Stimulated activated naive CD4-positive, alpha-beta T cell treated with Interleukin-2 at 50 U/mL for 16 hours (primary cell): ENCODE measurements at places on chromosomes 12 and 14.

DNA sequence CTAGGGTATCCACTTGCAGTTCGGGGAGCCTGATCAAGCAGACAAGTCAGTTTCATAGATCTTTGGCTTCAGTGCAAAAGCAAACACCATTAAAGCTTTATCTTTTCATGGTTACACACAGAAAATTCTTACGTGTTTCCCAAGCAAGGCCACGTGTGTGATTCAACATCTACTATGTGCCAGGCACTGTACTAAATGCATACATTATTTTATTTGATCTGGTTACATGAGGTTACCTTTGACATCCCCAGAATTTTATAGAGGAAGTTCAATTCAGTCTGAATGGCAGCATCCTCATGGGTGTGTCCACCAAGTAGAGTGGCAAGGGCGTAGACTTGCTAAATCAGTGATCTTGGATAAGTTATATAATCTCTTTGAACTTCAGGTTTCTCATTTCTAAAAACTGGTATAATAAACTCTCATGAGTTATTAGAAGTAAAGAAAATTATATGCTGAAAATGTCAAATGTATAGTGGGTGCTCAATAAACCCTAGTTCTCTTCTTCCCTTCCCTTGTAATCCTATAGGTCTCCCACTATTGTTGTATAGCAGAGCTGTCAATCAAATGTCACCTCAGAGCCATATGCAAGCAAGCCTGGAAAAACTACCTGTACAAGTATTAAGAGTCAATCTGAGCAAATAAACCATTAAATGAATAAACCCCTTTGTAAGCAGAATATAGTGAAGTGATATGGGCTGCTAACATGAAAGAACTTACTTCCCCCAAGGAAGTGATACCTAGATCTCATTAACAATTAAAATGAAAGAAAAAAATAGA lies 50.3 kb upstream of the TMX1 start:
- no peak for DNase-seq

DNA sequence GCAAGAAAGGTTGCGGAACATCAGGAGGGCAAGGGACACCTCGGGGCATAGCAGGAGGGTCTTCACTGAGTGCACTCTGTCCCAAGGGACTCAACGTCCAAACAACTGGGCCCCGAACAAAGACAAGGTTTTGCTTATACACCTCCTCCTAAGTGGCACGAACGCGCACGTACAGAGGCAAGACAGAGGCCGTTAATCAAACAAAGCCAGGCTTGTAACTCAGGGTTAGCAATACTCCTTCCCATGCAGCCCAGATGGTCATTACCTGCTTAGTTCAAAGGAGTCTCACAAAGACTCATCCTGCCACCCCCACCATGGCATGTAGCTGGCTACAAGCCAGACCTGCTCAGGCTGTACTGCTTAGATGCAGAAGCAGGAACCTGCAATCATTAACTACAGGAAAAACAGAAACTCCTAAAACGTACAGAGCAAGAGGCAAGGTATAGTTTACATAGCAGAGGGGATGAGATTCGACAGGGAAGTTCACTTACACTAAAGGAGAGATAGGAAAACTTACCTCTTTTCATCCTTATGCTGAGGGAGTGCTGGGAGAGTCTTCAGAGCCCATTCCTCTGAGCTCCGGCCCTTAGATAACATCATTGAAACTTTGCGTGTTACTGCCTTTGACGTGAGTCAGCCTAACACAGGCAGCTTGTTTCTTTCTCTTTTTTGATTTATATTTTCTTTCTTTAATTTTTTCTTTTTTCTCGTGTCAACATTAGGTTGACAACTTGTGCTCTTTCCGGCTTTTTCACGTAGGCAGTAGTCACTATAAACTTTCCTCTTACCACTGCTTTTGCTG lies 1319.1 kb downstream of the TMEM121 start:
- DNase-seq, result peak; percentile 7

DNA sequence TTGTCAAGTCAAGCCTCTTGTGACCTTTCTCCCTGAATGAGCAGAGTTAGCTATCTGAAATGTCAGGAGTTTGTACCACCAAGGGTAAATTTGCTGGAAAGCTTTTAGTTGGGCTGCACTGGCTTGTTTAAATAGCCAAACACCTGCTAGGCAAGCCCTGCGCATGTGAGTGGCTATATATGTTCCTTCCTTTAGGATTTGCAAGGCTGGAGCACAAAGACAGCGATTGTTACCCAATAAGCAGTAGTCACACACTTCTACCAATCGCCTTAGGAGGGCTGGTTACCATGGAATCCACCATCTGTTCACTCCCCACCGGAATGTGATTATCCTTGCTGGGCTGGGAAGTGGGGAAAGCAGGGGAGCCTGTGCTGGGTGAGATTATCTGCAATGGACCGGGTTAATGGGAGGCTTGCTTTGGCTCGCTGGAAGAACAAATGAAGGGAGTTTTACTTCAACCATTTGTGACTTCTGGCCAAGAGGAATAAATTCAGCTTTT lies 102.5 kb downstream of the FGD4 start:
- DNase-seq, result no peak

DNA sequence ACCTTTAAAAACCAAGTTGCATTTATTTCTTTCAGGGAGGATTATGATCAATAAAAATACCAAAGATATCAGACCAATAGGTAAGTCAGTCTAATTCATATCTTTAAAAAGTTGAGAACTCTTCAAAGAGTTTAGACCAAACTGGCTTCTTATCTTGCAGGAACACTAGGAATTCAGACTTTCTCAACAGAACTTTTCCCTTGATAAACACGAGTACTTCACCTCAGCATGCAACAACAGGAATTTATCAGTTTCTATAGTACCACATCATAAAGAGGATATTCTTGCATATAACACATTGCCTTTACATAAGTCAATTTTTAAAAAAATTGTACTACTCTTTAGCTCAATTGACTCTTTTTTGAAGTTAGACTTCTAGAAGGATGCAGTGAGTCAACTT lies 68.2 kb downstream of the DNAI7 start:
- no peak for DNase-seq

DNA sequence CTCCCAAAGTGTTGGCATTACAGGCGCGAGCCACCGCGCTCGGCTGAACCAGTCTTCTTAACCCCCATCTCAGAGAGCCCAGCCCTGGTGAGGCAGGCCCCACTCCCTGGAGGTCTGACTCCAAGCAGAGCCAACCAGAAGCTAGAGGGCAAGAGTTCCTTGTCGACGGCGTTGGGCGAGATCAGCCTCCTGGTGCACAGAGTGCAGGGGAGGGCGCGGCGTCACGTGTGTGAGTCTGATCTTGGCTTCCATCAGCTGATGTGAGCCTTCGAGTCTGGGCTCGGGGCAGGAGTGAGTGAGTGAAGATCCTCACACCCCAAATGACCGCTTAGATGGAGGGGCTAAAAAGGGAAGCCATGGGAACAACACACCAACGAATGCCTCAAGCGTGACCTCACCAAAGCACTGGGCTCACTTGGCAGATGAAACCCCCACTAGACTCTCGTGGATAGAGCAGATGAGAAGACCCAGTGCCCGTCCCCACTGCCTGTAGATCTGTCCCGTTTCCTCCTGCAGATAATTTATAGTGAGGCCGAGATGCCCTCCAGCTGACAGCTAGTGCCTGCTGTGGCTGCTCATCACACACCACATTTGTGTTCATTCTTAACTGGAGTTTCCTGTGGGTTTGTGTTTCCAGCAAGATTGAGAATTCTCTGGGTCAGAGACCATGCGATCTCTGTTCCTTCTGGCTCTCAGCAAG lies 28.6 kb upstream of the ADGRD1 start:
- no peak for DNase-seq

GRCh38 chr12:24226745-24227350 lies 277.4 kb upstream of the SOX5 start:
- DNase-seq, result no peak

DNA sequence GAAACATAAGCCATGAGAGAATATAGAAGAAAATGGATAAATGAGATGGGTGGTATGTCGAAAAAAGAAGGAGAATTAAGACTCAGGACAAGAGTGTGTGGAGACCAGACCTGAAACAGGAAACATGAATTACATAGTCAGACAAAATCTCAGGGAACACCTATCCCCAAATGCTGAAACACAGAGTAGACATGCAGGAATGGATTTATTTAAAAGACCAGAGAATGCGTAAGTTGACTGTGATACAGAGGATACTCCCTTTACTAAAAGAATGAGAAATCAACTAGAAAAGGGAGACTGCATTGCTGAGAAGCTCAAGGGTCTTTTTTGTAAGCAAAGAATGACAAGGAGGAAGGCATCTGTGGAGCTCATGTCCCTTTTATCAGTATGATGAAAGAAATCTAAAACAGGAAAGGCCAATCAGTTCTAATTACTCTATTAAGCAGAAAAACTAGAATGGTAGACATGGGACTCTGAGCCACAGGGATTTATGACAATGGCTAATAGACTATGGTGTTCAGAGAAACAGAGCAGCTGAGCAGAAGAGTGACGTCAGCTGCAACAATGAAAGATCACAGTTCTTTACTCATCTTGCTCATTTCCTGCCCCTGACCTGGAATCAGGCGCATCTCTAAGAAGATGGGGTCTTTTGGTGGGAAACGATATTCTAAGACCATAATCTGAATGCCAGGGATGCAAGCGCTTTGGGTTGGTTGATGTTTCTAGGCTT lies 138.9 kb upstream of the DHRS4 start:
- DNase-seq, result no peak

GRCh38 chr12:1130164-1130563 lies 139.1 kb downstream of the ERC1 start:
- DNase-seq, result no peak
